ENCODE measurements at places on chromosomes 7 and 10. TPM values are rescaled to one million over a fixed set of nuclear protein-coding genes. Genes with fewer than 3 reads are reported as not detected.

CXCL12 gene
- total RNA-seq: not detected

PTEN gene
- total RNA-seq: 48.5 TPM

CUBN gene
- 0.30 TPM for total RNA-seq

TECTB gene
- not detected for total RNA-seq

ST8SIA6 gene
- total RNA-seq: not detected

DKK1 gene
- total RNA-seq: not detected

HOXA5 gene
- total RNA-seq: not detected

- DNase-seq: no peak
Measured at GRCh38 chr10:133124357-133125211, 35.4 kb upstream of the KNDC1 start.

DNA sequence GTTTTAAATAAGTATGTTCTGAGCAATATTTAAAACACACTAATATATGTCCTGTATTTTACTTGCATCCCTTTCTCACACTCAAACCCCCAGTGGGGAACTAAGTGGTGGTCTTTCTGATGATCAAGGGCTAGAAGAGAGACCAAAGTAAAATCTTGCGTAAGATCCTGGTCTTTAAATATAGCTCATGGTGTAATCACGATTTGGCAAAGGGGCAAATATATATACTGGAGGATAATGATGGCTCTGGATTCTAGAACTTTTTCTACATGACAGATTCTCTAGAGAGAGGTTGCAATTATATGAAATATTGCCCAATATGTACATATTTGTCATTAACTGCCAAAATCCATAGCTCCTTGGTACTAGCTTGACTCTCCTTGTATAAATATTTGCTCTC, 438.3 kb downstream of the NXPH1 start:
- DNase-seq: no peak

DNA sequence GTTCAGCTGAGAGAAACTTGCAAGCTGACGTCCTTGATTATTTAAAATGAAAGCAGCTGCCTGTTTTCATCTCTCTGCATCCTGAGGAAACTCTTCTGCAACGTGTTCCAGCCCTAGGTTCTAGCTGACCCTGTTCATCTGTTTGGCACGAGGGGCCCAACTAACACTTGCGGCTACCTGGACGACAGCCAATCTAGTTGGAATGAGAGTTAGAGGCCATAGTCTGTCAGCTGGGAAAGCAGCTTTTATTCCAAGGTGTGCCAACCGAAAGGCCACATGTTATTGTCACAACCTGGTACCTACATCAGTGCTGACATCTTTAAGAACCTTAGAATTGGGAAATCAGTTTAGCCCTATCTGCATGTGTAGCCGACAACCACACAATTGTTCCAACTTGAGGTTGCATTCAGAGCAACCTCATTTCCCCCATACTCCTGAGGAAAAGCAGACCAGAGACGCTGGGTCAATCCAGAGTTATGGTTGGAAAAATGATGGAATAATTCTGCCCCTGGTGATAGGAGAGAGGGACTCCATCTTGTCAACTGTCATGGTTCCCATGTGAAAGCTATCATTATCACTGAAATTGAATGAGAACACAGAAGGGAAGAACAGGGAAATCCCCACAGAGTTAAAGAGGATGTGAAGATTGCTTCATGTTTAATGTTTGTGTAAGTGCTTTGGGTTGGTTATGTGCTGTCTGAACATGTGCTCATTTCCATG, 121.6 kb downstream of the EGFR start:
- DNase-seq: no peak

- DNase-seq: no peak
Measured at GRCh38 chr7:431658-432111, 88.0 kb downstream of the PDGFA start.

DNA sequence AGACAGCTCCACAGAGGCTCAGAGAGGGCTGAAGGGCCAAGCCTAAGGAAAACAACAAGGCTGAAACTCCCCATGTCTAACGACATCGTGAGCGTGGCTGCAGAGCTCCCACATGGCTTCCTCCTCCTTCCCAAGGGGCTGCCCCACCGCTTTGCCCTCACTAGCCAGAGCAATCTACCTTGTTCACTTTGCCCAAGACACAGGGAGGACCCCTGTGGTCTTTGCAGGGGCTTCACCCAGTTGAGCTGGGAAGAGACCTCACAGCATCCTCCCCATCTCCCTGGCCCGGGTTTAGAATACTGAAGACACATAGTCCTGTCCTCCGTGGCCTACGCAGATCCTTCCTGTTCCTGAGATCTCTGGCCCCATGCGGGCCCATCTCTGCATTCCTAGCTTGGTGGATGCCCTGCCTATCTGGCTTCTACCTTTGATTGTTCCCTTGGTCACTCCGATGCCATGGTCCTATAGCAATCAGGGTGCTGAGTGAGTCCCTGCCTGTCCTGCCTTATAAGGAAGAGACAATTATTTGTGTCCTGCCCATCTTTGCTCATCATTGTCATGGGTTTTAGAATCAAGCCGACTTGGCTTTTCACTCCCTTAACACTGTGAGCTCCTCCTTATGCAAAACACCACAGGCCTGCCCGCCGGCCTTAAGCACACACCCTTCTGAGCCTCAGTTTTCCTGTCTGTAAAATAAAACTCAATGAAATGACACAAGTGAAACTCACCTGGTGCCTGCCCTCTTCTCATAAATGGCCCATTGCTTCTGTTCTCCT, 73.2 kb downstream of the PARP12 start:
- no peak for DNase-seq

DNA sequence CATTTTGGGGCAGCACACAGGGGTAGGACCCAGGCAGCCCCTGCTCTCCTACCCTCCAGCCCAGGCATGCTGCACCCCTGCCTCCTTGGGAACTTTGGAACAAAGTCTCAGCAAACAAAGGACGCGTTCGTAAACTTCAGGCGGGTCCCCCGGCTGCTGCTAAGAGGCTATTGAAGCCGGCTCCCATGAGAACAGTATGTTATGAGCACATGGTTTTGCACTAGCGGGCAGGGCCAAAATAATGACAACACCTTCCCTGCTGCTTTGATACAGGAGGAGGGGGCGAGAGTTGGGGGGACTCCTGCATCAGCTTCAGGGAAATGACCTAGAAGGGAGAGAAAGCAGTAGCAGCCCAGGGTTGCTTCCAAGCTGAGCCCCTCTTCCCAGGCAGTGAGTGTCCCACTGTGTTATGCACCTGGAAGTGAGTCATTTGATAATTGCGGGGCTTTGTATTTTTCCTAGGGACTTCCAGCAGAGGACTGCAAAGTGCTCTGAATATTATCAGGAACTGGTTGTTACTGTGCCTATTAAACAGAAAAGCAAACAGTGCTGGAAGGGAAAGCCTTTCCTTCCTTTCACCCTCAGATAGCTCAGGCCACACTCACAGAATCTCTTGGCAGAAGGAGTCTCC, 6.9 kb downstream of the ITPRIP start:
- DNase-seq: no peak

DNA sequence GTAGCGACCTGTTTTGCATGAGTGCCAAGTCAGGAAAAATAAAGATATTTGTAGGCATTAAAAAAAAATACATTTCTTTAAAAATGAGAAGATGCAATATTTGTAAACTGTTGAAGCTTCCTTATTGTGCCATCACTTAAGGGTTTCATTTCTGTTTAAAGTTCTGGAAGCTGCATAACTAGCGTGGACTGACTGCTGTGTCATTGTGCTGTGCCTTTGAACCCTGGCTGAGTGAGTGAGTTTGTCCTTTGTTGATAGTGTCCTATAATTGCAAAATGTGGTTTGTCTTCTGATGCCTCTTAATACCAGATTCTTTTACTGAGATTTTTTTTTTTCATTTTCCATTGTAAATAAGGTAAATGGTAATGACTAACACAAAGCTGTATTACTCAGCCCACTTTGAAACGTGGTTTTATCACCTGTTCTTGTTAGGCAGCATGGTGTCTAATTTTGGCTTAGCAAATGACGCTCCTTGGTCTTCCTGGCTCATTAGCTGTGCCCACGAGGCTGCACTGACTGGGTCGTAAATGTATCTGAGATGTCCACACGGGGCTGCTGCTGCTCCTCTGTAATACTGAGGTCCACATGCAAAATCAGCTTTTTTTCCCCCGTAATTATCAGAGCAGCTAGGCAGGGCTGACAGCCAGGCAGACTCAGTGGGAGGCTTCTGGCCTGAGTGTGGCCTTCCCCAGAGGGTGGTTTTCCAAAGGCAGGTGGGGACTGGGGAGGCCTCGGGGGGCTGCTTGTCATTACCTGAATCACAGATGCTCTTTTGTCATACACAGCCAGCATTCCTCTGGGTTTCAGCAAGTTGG, 14.8 kb downstream of the ZSCAN25 start:
- DNase-seq: no peak

- DNase-seq: no peak
Measured at GRCh38 chr7:37916673-37917660, at the start of gene SFRP4. Gene SFRP4, minus strand, starts transcription at chr7:37916817. Its CDS starts 280 bp downstream, at chr7:37916537.

- DNase-seq: no peak
Measured at GRCh38 chr7:128115336-128115820, 84.1 kb upstream of the LRRC4 start.

DNA sequence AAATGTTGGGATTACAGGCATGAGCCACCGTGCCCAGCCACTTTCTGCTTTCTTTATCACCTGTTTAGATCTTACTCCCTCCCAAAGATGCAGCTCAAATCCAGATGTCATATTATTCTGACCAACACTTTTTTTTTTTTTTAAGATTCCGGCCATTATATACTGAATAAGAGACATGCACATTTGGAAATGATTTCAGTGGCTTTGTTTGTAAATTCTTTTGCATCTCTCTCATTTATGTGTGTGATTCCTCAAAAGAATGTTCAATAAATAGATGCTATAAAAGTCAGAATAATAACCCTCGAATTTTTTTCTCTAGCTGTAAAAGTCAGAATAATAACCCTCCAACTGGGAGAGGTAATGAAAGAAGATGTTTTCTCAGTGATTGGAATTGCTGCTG, 25.4 kb downstream of the HECW1 start:
- no peak for DNase-seq

All from activated T-helper 2 cell treated with anti-CD3 and anti-CD28 coated beads, Interferon-gamma antibody, Interleukin-2, Interleukin-4, amounts not matched to agents 10 μg/mL and 5 μg/mL and 100 μg/mL, durations not matched to agents 14 hours and 24 hours and 36 hours (primary cell).